ENCODE measurements at places on chromosomes 6 and 20.

DNA sequence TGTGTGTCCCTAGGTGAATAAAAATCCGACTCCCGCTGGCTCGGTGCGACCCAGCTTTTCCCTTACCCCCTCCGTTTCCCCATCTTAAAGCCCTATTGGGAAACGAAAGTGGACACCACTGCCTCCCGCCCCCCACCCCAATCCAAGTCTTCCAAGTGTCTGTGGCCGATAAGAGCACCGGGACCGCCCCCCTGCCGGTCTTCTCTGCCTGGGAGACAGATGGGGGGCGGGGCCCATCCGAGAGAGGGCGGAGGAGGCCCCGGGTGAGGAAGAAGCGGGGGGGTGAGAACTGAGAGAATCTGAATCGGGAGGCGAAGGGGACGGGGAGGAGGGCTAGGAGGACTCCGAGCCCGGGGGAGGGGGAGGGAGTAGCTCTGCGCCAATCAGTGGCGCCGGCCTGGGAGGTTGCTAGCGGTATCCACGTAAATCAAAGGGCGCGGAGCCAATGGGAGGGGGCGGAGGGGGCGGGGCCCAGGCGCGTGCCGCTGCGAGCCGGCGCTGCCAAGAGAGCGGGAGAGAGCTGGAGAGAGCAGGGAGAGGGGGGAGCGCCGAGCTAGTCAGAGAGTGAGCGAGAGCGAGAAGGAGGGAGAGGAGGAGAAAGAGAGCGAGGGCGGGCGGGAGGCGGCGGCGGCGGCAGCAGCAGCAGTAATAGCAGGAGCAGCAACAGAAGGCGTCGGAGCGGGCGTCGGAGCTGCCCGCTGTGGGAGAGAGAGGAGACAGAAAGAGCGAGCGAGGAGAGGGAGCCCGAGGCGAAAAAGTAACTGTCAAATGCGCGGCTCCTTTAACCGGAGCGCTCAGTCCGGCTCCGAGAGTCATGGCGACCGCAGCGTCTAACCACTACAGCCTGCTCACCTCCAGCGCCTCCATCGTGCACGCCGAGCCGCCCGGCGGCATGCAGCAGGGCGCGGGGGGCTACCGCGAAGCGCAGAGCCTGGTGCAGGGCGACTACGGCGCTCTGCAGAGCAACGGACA is at the start of gene POU3F2:
POU3F2 (plus strand) TSS at position 515 of the 972 bp plus-strand sequence; CDS start at position 815, 300 bp downstream.
- peak; percentile 99 for DNase-seq

GRCh38 chr20:33685328-33686099 is 671 bp downstream of the E2F1 start:
- peak; percentile 66 for DNase-seq

GRCh38 chr6:15631432-15631831 is 31.4 kb downstream of the DTNBP1 start:
- DNase-seq: no peak

DNA sequence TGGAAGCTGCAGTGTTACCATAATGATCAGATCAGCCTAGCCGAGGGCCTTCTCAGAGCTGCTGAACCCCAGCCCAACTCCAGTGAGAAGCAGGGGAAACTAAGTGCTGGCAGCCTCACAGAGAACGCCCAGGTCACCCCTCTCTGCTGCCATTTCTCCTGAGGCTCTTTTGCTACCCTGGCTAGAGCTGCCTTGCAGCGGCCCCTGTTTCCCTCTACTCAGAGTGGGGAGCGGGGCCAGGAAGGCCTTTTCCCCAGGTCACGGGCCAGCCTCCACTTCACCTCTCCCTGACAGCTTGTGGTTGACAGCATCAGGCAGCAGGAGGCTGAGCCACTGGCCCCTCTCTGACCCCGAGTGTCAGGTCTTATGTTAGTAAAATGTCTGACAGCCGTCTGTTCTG is 22.7 kb downstream of the ACTR5 start:
- no peak for DNase-seq

DNA sequence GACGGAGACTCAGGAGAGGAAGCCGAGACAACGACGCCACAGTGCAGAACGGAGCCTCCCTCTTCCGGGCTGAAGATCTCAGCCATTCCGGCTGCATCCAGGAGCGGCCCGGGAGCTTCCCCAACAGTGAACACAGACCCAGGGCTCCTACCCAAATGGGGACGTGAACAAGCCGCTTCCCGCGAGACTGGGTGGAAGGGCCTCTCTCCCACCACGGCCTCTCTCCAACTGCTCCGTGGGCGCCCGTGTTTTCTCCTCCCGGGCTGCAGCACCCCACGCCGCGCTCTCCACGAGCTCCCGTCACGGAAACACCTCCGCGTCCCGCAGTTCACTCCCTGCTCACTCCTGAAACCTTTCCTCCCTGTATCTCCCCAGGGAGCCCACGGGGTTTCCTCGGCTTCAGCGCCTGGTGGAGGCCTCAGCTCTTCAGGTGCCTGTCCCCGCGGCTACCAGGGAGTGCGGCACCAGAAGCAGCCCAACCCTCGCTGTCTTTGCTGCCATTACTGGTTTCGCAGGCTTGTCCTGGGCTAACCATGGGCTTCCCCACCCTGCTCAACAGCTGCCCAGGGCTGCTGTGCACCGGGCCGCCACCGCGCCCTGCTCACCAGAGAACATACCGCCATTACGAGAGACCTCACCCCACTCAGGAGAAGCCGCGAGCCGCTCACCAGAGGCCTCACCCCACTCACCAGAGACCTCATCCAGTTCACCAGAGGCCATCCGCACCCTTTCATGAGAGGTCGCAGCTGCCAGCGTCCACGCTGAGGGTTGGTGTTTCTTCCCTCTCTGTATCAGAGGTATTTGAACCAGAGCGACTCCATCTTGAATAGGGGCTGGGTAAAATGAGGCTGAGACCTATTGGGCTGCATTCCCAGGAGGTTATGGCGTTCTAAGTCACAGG is 922.8 kb downstream of the QKI start:
- no peak for DNase-seq

- no peak for DNase-seq
Measured at GRCh38 chr6:136716917-136717715, 75.2 kb downstream of the MAP3K5 start.

GRCh38 chr20:57522380-57523140 is 2.4 kb downstream of the CTCFL start:
- no peak for DNase-seq

GRCh38 chr20:43962530-43962929 is 47.9 kb downstream of the TOX2 start:
- DNase-seq: no peak

DNA sequence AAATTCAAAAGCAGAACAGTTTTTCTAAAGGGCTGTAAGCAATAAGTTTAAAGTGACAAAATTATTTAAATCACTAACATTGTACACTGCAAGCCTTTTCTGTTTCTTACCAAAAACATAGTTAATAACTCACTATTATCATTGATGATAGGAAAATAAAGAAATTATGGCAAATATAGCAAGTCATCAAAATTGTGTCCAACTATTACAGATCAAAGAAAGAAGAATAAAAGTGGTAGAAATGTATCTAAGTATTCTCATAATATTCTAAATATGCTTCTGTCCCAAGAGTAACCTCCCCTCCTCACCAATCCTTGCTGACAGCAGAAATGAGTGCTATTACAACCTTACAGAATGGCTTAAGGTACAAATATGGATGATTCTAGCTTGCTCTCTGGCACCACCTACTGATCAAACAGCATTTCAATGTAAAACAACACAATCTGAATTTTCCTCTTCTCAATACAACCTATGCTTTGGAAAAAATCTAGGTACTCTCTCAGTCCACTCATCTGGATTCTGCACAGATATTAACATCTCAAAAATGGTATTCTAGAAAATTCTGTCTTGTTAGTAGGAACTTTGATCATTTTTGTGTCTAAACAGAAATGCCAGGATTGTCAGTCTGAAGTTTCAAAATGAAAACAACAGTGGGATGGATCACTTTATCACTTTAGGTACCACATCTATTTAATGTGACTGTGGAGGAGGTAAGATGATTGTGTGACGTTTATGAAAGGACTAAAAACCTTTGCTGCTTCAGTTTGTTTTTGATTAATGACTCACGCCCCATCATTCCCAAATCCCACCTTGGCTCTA is 40.9 kb downstream of the ZFP64 start:
- peak; percentile 41 for DNase-seq

All from NCI-H345 (cell line).